ENCODE measurements at places on chromosomes 13 and 19.

GRCh38 chr13:32042551-32042950, 11.0 kb downstream of the FRY start:
- DNase-seq: no peak

GRCh38 chr19:32558607-32559228, 22.3 kb upstream of the PDCD5 start:
- DNase-seq: no peak

- no peak for DNase-seq
Measured at GRCh38 chr19:34841780-34842179, 68.8 kb upstream of the ZNF599 start.

DNA sequence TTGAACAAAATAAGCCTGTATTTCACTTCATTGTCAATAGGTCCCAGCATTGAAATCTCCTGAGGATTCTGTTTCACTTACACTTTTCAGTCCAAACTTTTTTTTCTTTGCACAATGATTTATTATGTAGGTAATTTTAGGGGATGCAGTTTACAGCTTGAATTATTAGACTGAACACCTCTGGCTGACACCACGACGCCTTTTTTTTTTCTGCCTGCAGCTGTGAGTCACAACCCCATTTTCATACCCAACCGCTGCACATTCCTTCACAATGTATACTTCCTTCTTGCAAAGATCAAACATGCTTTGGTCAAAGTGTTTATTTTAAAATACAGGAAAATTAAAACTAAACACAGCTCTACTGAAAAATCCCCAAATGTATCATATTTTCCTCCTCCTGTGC, 11.4 kb downstream of the ZIC2 start:
- no peak for DNase-seq
